ENCODE measurements at places on chromosomes 13 and 19.

- no peak for ATAC-seq
Measured at GRCh38 chr13:41641429-41641828, 184.1 kb downstream of the RGCC start.

DNA sequence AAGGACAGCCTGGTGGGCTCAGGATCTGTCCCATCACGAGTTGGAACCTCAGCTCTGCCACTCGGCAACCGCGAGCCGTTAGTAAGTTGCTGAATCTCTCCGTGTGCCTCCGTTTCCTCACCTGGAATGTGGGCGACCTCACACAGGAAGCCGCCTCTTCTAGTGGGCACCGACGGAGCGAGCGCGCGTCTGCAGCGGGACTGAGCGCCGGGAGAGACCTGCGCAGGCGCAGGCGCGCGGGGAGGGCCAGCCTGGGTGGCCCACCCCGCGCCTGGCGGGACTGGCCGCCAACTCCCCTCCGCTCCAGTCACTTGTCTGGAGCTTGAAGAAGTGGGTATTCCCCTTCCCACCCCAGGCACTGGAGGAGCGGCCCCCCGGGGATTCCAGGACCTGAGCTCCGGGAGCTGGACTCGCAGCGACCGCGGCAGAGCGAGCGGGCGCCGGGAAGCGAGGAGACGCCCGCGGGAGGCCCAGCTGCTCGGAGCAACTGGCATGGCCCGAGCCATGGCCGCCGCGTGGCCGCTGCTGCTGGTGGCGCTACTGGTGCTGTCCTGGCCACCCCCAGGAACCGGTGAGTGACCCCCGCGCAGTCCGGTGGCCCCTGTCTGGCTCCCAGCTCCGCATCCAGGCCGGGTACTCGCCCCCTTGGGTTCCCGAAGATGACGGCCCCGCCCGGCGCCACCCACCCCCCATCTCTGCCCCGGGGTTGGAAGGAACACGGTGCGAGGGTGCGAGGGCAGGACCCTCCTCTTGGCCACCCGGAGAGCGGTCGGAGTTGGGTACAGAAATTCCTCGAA lies at the start of gene PVR:
PVR (plus strand) TSS at position 306 of the 797 bp plus-strand sequence; CDS start at position 493, 187 bp downstream.
- peak; percentile 16 for ATAC-seq

DNA sequence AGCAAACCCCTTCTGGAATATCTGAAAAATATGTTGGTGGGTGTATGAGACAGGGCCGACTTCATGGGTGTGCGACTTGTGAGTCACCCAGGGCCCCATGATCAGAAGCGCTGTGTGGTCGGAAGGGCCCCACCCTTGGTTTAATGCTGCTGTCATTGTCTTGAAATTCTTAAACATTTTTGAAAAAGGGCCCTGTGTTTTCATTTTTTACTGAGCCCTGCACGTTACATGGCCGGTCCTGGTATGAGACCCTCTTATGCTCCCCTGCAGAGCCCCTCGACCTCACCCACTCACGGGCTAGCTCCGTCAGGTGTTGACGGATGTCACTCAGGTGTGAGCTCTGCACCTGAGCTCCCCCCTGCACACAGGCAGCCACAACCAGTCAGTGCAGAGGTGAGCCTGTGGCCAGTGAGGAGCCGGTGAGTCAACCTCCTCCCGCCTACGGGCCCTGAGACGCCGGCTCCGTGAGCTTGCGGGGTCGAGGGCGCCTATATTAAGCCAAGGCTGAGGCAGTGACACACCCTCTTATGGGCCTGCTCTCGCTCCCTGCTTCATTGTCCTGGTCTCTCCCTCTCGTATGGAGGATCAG lies 27.7 kb downstream of the GADD45B start:
- peak; percentile 80 for ATAC-seq

GRCh38 chr13:76387566-76387965 lies 498.6 kb downstream of the KCTD12 start:
- no peak for ATAC-seq

GRCh38 chr13:25912961-25913360 lies 138.9 kb downstream of the SHISA2 start:
- no peak for ATAC-seq

Measured in stimulated activated memory B cell treated with anti-CD40 and anti-IgM and Interleukin-4, amounts not matched to agents 10 μg/mL and 1 μg/mL and 100 μg/mL, for 72 hours (primary cell).